ENCODE measurements at places on chromosomes 11 and 22.
A peak's percentile ranks its signal among the peaks of the same experiment; 100 is the strongest.

DNA sequence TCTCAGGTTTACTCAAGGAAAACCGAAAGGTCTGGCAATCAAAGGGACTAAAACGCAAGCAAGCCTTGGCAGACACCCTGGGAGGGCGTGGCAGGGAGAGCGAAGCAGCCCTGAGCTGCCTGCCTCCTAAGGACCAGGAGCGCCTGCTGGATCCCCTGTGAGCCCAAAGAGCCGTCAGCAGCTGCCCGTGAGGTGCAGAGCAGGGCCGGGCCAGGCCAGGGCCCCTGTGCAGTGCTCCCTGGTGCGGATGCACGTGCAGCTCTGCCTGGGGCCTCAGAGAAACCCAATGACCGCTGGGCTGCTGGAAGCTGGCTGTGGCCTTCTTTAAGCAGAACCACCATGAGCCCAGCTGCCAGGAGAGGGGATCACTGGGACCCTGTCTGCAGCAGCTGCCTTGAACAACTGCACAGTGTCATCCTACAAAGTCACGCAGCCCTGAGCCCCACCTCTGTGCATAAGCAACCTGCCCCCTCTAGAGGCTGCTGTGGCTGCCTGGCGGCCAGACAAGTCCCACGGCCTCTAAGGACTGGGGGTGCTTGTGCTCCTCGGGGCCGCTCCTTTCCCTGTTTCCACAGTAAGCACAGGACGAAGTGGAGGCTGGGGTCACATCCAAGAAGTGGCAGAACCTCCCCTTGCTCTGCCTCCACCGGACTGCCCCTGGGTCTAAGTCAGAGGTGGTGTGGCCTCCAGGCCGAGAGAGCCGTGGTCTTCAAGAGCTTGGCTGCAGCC is 29.1 kb upstream of the COMT start:
- no peak for DNase-seq

DNA sequence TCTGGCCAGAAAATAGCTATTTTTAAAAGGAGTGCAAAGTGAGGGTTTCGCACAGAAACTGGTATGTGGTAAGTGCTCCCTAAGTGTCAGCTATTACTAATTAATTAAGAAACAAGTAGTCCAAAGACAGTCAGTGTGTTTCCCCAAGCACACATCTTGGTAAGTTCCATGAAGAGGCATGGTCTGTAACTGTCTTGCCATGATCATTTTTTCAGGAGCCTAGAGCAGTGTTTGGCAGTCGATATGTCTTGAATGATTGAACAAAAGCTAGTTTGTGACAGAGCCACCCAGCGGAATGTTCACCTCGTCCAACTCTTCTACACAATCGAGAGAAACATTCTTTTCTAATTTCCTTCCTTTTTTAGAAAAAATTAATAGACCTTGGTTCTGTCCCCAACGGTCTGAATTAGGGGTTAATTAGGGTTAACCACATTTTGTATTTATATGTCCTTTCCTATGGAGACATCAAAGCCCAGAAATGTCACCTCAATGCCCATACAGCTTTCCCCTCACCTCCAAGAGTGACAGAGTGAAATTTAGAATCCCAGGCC is 57.6 kb upstream of the FTH1 start:
- no peak for DNase-seq

GRCh38 chr11:96008161-96008720 is 84.3 kb upstream of the MTMR2 start:
- DNase-seq = no peak

- peak; percentile 84 for DNase-seq
Observed at GRCh38 chr11:128422576-128423370, 164.6 kb downstream of the ETS1 start.

DNA sequence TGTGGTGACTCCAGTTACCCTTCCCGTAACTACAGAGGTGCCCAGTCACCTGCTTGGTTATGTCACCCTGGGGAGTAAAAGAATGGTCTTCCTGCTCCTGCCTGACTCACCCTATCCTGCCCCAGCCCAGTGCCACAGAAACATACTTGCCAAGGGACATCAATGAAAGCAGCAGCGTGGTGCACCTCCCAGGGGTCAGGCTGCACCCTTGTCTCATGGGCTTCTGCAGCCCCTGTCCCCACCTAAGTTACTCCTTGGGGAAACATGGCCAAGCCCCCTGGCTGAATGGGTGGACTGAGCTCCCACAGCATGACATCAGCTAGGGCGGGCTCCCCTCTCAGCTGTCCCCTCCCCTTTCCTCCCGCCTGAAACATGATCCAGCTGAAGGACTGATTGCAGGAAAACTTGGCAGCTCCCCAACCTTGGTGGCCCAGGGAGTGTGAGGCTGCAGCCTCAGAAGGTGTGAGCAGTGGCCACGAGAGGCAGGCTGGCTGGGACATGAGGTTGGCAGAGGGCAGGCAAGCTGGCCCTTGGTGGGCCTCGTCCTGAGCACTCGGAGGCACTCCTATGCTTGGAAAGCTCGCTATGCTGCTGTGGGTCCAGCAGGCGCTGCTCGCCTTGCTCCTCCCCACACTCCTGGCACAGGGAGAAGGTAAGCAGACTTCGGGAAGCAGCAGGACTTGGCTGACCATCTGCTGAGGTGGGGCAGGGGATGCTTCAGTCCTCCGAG is at the start of gene HTR3A:
HTR3A (plus strand) TSS at position 368 of the 730 bp plus-strand sequence; CDS start at position 586, 218 bp downstream.
- DNase-seq = no peak

- DNase-seq = no peak
Observed at GRCh38 chr11:12449961-12450715, 72.8 kb downstream of the PARVA start.

GRCh38 chr22:37517826-37518450 is 1.3 kb downstream of the CARD10 start:
- no peak for DNase-seq

DNA sequence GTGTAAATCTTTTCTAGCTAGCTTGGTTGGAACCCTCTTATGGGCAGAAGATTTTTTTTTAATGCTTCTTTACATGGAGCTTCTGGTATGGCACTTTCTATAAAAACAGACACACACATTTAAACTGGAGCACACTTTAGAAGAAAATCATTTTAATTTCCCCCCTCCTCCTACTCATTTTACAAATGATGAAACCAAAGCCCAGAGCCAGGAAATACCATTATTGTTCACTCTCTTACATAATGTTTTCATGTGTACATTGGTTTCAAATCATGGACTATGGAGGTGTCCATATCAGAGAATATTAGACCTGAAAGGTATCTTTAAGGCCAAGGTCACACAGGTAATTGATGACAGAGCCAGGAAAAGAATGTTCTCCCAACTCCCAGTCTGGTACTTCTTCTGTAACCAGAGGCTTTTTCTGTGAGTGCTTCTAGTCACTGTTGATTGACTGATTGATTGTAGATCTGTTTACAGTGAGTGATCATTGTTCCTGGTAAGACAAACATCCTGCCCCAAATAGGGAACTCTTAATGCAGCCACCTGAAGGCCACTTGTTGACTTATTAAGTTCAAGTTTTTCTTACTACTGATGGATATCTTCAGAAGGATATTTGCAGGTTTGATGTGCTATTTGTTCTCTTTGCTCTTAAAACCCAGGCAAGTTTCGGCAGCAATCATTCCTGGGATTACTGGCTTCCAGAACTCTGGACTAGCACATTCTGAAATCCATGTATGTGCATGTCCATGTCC is 26.8 kb upstream of the ME3 start:
- DNase-seq = no peak

DNA sequence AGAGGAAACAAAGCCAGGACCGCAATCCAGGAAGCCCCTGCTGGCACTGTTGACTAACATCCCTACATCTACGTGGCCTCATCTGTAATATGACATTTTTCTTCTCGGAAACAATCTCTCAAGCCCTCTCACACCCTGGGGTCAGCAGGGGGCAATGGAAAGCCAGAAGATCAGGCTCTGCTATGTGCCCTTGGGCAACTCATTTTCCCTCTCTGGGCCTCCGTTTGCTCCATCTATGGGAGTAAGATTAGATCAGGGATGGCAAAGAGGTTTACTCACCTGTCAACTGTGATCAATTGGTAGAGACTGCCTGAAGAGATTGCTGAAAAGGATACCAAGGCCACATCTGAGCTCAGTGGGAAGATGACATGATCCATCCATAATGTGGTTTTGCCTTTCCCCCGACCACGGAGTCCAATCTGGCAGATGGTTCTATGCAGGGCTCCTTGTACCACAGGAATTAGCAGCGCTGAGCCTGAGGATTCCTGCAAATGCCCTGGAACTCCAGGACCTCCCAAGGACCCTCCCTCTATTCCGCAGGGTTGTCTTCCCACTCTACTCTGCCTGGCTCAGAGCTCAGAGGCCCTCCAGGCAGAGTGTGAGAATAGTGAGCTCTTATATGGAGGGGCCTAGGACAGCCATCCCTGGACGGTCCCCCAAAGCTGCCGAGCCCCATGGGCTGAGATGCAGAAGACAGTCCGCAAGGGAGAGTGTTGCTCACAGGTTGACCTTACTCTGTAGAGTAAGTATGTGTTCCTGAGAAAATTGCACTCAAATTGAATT is 66.1 kb downstream of the CHST1 start:
- DNase-seq = no peak
